ENCODE measurements at places on chromosomes 1 and 21.
A peak's percentile ranks its signal among the peaks of the same experiment; 100 is the strongest.

DNA sequence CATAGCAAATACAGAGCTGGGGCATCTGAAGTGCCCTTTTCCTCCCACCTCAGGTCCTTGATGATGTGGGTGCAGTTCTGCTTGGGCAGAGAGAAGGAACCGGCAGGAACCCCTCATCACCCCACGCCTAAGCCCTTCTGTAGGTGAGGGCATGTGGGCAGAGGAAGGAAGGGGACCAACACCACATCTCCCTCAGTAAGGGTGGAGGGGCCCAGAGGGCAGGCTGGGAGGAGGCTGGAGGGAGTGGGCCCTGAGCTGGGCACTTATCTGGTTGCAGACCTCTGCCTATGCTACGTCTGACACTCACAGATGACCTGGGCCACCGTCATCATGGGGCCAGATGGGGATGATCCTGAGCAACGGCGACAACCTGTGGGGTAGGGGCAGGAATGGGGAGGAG is 11.0 kb downstream of the ZNF687 start:
- DNase-seq = no peak

GRCh38 chr1:183159960-183160359 is 26.1 kb upstream of the LAMC2 start:
- DNase-seq = no peak

- peak; percentile 36 for DNase-seq
These were observed 86.4 kb downstream of the FAF1 start for GRCh38 chr1:50873458-50874187.

DNA sequence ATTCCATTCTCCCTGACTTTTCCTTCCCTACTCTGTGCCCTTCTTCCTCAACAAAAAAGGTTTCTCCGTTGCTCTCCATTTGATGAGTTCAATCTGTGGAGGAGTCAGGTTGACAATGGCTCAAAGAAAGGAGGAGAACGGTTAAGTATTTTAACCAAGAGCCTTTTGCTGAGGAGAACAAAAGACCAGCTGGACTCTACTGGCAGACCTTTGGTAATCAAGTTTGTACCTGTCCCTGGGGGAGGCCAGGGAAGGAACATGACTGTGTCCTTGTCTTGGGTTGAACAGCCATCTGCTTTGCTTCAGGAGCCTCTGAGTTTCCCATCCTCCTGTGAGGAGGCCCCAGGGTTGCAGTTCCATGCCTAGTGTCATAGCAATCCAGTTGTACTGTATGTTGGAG is 29.9 kb downstream of the TTF2 start:
- no peak for DNase-seq

Measured in naive thymus-derived CD4-positive, alpha-beta T cell (primary cell).